ENCODE measurements at places on chromosomes 5 and 9.

- DNase-seq = peak; percentile 34
Measured at GRCh38 chr5:145943674-145944121, 7.3 kb downstream of the SH3RF2 start.

- no peak for DNase-seq
Measured at GRCh38 chr5:112339761-112340160, 79.3 kb downstream of the EPB41L4A start.

DNA sequence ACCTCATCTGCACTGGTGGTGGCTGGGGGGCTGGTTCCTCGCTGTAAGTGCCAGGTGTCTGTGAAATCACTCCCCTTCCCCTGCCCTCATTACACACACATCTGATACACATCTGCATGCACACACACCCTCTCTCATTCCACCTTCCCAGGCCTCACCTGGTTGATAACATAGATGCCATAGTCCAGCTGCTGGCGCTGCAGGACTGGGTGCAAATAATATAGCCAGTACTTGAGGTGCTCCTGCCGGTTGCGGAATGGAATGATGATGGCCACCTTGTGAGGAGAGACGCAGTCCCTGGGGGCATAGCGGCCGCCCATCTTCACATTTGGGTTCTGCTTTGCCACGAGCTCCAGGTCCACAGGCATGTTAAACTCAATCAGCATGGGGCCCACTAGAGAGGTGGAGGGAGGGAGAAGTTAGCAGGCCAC, 32.1 kb downstream of the B4GALT1 start:
- no peak for DNase-seq

DNA sequence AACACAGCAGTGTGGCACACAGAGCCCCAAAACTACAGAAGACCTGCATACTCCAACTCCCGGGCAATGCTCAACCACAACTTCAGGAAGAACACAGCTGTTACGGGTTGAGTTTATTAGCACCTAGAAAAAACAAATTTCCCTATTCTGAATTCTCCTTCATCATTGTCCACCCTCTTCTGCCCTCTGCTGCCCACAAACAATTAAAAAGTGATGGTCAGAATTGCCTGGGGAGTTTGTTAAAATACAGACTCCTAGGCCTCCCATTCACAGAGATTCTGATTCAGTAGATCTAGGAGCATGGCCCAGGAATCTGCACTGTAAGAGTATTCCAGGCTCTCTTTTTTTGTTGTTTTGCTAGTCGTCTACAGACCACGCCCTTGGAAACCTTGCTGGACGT, 310.6 kb downstream of the NDUFS4 start:
- DNase-seq = no peak

- no peak for DNase-seq
Measured at GRCh38 chr5:155293605-155294178, 280.1 kb downstream of the KIF4B start.

- no peak for DNase-seq
Measured at GRCh38 chr5:36613241-36613640, 6.8 kb downstream of the SLC1A3 start.

DNA sequence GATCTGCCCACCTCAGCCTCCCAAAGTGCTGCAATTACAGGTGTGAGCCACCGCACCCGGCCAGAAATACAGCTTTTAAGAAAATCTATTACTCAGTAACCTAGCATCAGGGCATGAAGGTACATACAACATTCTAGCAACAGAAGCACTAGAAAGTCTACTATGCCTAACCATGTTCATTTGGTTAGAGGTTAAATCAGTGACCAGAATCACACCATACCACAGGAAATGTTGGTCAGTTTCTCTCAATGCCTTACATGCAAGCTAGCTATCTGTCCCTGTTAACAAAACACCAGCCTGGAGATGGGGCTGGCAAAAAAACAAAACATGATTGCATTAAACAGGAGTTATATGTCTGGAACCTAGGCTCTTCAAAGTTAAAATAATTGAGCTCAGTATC, 104.1 kb downstream of the STRBP start:
- no peak for DNase-seq

DNA sequence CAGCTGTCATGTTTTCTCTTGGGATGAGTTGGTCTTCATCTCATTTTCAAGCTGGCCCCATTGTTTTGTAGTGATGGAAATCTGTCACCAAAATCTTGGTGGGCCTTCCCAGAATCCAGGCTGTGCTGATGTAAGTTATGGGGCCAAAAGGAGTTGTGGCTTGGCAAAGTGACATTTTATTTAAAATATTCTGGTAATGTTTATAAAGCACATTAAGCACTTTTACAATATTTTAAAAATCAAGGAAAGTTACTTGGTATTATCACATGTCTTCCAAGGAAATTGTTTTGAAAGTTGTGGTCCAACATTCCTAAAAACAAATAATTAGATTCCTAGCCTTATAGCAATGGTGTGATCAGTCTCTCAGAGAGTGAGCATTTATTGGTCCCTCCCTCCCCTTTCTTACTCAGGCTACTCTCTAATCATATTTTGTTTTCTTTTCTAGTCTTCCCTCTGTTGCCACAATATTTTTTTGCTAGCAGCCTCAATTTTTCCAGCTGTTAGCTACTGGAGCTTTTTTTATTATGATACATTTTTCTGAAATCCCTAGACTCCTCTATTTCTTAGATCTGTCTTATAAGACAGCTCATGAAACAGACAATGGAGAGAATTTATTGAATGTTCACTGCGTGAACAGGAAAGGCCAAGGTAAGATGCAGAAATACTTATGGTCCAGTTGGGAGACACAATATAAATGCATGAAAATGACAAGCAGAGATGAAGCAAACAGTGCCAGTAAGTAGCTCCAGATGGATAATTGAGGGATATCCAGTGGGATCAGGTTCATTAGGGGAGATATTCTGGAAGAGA, 408.1 kb upstream of the ZNF608 start:
- no peak for DNase-seq

DNA sequence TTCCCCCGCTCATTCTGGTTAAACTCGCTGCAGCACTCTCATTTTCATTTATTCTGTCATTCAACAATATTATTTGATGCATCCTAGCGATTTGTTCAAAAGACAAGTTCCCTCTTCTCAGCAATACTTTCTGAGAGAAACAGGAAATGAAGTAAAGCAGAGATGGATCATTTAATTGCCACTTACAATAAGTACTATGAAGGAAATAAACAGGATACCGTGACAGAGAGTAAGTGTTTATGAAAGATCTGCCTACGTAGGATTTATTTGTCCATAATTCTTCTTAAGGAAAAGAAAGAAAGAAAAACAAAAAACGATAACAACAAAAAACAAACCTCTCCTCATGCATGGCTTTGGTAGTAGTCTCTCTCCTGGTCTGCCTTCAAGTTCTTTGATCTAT, 406.8 kb upstream of the ZNF608 start:
- no peak for DNase-seq

GRCh38 chr9:126170286-126170823, 156.3 kb upstream of the MVB12B start:
- DNase-seq = no peak

DNA sequence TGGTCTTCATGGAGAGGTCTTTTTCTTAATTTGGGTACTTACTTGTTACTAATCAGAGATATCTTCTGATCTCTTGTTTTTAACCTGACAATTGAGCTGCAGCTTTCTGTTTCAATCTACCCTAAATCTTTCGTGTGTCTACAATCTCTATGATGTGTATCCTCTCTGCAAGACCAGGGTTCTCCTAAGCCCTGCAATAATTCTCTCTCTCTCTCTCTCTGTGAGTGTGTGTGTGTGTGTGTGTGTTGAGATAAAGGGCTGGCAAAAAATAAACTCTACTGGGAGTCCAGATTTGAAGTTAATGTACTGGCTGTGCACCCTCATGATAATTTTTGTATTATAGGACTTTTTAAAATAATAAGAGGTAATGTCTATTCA, 57.8 kb upstream of the FBXL7 start:
- no peak for DNase-seq

DNA sequence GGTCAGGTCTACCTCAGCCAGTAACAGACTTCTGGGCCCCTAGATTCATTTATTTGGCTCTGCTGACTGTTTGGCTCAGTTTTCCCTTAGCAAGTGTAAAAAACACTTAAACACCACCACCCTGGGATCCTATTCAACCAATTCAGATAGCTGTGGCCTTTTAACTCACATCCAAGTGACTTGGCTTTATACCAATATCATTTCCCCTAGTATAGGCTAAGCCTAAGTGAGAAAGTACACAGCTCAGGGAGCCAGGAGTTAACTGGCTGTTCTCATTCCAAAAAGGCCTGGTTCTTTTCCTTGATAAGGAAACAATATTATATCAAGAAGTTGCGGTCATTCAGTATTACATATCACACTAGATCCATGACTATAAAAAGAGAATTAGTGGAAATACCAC, 163.5 kb downstream of the ARL15 start:
- no peak for DNase-seq

- no peak for DNase-seq
Measured at GRCh38 chr5:58944221-58944620, 361.3 kb downstream of the RAB3C start.

GRCh38 chr5:21030981-21031380, 1043.0 kb upstream of the CDH18 start:
- DNase-seq = no peak

DNA sequence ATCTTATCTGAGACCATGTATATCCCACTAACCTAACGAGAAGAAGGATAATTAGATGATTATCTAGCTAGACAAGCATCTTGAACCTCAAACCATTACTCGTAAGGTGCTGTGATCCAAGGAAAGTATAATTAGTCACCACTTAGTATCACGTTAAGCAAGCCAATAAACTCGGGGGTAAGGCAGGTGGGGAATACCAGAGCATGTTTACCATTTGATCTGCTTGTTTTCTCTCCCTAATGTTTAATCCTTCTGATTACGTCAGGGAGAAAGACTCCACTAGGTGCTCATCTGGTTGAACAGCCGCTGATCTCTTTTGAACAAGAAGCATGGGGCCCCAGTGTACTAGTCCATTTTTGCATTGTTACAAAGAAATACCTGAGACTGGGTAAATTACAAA, 69.9 kb upstream of the SLC1A1 start:
- no peak for DNase-seq

DNA sequence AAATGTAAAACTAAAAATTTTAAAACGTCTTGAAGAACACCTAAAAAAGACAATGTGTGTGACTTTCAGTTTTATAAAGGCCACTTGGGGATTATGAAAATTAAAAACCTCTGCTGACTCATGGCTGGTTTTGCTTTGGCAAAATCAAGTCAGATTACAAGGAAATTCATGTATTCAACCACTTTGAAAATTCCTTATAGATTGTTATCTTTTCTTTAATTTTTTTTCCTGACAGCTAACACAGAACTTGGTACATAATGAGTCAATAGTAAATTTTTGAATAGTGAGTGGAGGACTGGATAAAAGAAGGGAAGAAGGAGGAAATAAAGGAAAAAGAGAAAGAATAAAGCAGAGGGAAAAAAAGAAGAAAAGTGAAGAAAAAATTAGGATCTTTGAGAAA, 1774.7 kb upstream of the ACO1 start:
- no peak for DNase-seq

- DNase-seq = no peak
Measured at GRCh38 chr9:112179816-112180215, 4.7 kb upstream of the SUSD1 start.

GRCh38 chr5:77449981-77450380, 42.1 kb downstream of the WDR41 start:
- DNase-seq = no peak

GRCh38 chr9:86098824-86099700, at the start of gene GOLM1:
GOLM1 (minus strand) TSS chr9:86099558; CDS start chr9:86079320, 20,238 bp downstream.
- DNase-seq = peak; percentile 26

GRCh38 chr5:101915554-101915953, 380.5 kb downstream of the SLCO4C1 start:
- no peak for DNase-seq

GRCh38 chr9:119639287-119639955, 270.2 kb upstream of the BRINP1 start:
- no peak for DNase-seq

- DNase-seq = no peak
Measured at GRCh38 chr9:77731008-77731698, 83.0 kb upstream of the GNA14 start.

GRCh38 chr5:83097689-83098231, 20.4 kb downstream of the XRCC4 start:
- DNase-seq = no peak

DNA sequence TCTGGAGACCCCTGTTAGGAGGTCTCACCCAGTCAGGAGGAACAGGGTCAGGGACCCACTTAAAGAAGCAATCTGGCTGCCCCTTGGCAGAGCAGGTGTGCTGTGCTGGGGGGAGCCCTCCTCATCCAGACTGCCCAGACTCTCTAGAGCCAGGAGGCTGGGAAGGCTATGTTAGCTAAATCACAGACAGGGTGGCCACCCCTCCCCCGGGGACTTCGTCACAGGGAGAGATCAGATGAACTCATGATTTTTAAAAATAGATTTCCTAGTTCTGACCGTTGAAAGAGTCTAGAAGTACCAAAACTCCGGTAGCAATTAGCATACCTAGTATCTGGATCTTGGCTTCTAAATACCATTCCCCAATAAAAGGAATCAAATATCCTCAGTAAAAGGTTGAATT, 35.0 kb upstream of the FOXB2 start:
- DNase-seq = no peak

DNA sequence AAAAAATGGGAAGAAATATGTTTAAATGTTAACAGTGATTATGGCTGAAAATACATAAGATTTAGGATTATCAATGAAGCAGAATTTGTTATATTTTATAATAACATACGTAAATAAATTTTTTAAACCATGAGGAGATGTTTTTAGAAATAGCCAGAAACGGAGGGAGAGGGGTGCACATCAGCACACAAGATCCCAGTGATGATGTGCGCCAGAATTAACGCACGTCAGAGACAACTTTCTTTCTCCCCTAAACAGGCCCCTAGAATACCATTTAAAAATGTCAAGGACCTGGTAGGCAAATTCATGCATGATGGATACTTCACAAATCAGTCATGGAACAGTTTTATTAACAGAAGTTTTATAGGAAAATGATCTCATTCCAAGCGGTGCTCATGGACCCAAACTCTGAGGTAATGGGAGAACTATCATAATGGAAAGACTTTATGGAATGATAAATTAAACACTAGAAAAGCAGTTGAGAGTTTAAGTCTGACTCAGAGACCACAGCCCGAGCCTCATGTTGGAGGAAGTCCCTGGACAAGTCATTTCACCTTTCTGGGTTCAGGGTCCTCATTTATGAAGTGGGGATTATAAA, 258.9 kb upstream of the GAS1 start:
- peak; percentile 21 for DNase-seq

DNA sequence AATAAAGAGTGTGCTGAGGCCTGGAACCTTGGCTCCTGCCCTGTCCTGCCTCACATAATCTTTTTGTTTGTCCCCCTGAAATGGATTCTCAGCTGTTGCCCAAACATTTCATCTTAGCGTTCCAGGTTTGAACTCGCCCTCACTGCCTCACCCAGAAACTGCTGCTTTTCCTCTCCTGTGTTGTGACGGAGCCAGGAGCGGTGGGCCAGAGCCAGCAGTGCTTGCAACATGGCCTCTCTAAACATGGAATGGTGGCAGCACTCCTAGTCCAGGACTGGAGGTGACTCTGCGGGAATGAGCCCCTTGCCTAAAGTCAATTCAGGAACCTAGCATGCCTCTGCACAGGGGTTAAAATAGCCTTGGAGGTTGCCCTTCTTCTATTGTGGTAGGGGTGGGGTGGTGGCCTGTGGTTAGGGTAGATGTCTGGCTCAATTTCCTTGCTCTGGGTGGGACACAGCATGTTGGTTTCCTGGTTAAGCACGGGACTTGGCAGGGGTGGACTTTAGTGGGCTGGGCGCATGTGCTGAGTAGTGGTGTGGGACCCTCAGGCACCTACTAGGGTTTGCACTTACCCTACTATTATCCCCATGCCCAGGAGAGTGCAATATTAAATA, 101.6 kb downstream of the SLC25A46 start:
- no peak for DNase-seq

GRCh38 chr5:154493274-154493673, 15.2 kb upstream of the HAND1 start:
- DNase-seq = no peak

Measured in fibroblast of the conjunctiva (primary cell).